ENCODE measurements at places on chromosomes 6 and 20.

DNA sequence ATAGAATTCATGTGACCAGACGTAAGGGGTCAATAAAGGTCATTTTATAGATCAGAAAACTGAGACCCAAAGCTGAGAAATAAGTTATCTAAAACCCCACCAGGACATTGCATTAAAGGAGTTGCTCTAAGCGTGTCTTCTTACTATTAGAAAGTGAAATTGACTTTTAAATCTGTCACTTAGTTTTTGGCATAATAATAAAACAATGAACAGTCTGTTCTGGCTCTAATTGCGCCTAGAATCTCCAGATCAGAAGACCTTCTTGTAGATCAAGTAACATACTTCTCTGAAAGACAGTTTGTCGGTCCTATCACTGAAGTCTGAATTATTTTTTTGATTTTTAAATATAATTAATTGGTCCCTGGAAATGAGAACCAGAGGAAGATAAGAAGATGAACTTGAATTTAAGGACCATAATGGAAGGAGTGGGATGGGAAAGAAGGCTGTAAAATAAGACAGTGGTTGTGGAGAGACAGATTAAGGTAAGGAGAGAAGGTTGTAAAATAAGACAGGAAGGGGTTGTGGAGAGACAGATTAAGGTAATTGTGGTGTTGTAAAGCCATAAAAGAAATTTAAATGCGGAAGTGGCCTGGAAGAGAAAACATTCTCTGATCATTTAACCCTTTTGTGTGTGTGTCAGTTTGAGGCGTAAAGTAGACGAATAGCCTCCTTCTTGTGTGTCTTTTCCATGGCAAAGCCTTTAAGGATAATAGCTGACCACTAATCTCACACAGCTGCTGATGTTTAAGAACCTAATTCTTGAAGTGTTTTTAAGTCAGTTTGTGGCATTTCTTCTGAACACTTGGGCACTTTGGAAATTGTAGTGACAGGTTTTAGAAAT, 20.1 kb downstream of the TOP1 start:
- DNase-seq, result no peak

DNA sequence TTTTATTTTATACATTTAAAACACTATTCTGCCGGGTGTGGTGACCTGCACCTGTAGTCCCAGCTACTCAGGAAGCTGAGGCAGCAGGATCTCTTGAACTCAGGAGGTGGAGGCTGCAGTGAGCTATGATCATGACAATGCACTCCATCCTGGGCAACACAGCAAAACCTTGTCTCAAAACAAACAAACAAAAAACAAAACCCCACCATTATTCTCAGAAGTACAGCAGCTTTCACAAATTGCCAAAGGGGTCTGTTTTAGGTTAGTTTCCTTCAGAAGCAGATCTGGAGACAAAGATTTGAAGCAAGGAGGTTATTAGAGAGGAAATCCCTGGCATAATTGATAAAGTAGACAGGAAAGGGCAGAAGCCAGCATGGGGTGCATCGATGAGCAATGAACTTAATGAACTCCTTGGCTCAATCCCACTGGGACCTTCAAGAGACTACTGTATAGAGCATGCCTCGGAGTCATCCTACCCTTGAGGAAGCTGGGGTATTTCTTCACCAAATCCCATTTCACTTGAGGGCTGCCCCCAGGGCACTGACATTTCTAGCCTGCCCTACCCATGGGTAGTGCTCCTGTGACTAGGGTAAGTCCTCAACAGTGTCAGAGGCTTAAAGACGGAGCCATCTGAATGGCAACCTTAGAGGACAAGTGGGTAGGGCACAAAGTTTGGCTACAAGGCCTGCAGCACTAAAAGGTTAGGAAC, 43.2 kb upstream of the DDR1 start:
- no peak for DNase-seq

GRCh38 chr6:15246666-15247499, 1.0 kb downstream of the JARID2 start:
- no peak for DNase-seq

DNA sequence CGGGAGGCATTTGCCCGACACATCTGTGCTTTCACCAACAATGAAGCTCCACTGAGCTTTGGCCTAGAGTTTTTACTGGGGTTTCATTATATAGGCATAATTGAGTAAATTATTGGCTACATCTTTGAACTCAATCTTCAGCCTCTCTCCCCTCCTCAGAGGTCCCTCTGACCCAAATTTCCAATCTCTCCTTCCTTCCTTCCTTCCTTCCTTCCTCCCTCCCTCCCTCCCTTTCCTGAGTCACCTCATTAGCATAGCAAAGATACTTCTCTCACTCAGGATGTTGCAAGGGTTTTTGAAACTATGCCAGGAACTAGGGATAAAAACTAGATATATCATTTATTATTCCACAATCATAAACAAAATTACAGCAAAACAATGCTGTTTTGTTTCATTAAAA, 238.2 kb upstream of the PRND start:
- DNase-seq, result no peak

Measured in GM12891 (cell line).